Activated CD4-positive, alpha-beta T cell treated with anti-CD3 and anti-CD28 coated beads, Interleukin-2, amount 10 ng/mL, durations not matched to agents 24 days and 14 days (primary cell): ENCODE measurements at places on chromosomes 3 and 15. TPM values are rescaled to one million over a fixed set of nuclear protein-coding genes. Genes with fewer than 3 reads are reported as not detected.

- peak; percentile 53 for DNase-seq
- H3K27me3 ChIP-seq = peaks cover 2% of the 10 kb centered on the region
- peak overlapping the region; percentile 53 for H3K27ac ChIP-seq
- peak overlapping the region; percentile 65 for H3K4me3 ChIP-seq
These were observed 35.0 kb upstream of the PLCL2 start for GRCh38 chr3:16849795-16850194.

DNA sequence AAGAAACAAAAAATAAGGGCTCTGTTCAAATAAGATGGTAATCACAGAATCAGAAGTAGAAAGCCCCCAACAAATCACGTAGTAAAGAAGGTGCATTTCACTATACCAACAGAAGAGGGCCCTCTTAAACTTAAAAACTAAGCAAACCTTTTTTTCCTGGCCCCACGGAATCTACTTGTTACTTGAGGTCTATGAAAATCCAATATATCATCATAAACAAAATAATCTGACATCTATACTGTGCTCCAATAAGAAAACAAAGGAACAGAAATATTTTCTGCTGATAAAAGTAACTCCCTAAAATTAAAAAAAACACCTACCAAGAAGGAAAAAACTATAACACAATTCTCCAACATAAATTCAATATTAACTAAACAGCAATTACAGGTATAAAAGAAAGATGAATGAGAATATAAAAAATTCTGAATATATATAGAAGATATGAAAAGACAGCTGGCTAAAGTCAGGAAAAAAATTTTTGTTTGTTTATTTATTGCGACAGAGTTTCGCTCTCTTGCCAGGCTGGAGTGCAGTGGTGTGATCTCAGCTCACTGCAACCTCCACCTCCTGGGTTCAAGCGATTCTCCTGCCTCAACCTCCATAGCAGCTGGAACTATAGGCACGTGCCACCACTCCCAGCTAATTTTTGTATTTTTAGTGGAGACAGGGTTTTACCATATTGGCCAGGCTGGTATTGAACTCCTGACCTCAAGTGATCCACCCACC is 81.8 kb downstream of the CLASP2 start:
- no peak overlapping the region for H3K27ac ChIP-seq
- no peak overlapping the region for H3K4me3 ChIP-seq
- H3K4me1 ChIP-seq = peaks cover 2% of the 10 kb centered on the region
- H3K36me3 ChIP-seq = peaks cover 3% of the 10 kb centered on the region

- H3K4me1 ChIP-seq = no peaks in the 10 kb centered on the region
- H3K27ac ChIP-seq = no peak overlapping the region
- H3K4me3 ChIP-seq = no peak overlapping the region
- no peak for DNase-seq
These were observed 879.9 kb downstream of the TUSC7 start for GRCh38 chr3:117589454-117589853.

- H3K36me3 ChIP-seq = no peaks in the 10 kb centered on the region
- H3K4me3 ChIP-seq = no peak overlapping the region
- no peaks in the 10 kb centered on the region for H3K27me3 ChIP-seq
- peaks cover 1% of the 10 kb centered on the region for H3K4me1 ChIP-seq
- no peak overlapping the region for H3K27ac ChIP-seq
These were observed 424.1 kb downstream of the ZNF385D start for GRCh38 chr3:21326704-21327475.

GRCh38 chr15:36958606-36959005 is 141.7 kb downstream of the MEIS2 start:
- no peaks in the 10 kb centered on the region for H3K4me1 ChIP-seq
- H3K27ac ChIP-seq = no peak overlapping the region
- DNase-seq = no peak
- H3K27me3 ChIP-seq = no peaks in the 10 kb centered on the region
- no peak overlapping the region for H3K4me3 ChIP-seq
- H3K36me3 ChIP-seq = no peaks in the 10 kb centered on the region

DNA sequence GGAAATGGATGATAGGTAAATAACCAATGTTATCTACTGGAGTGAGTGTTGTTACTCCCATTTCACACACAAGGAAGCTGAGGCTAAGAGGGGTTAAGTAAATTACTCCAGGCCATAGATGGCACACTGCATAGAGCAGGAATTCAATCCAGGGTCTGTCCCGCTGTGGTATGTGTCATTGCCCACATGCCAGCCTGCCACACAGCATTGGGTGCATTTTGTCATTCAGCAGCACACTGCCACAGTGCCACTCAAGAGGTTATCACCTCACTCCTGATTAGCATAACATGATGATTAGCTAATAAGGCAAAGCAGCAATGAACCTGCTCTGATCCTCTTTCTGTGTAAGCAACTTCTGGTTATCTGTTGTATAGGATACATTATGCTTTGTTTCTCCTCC is 157.4 kb upstream of the CTNNB1 start:
- no peaks in the 10 kb centered on the region for H3K4me1 ChIP-seq
- H3K27me3 ChIP-seq = peaks cover 4% of the 10 kb centered on the region
- no peak overlapping the region for H3K27ac ChIP-seq
- no peak overlapping the region for H3K4me3 ChIP-seq

DNA sequence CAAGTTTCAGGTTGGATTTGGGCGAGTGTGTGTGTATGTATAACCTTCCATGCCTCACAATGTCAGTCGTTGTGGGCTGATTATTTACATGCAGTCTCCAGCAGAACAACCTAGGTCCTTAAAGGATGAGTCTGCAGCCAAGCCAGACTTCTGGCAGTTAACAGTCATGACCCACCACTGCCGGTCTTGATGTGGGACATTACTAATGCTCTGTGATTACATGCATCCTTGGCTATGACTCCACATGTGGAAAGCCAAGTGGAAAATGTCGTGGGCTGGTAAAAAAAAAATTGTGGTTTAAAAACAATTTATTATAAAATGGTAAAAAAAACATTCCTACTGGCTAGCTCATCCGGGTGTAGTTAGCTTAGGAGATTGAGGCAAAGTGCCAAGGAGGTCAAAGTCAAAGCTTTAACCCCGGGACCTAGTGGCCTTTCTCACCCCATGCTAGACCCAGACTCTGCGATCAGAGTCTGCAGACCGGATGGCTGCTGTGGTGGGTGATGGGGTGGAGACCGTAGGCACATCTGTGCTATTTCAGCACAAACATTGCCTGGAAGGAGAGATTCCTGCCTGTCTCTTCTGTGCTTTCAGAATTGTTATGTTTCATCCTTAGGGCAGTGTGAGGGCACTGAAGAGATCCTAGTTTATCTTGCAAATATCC is 6.8 kb downstream of the RARRES1 start:
- H3K27ac ChIP-seq = peak overlapping the region; percentile 70
- H3K4me1 ChIP-seq = peaks cover 42% of the 10 kb centered on the region
- peaks cover 10% of the 10 kb centered on the region for H3K36me3 ChIP-seq
- no peaks in the 10 kb centered on the region for H3K27me3 ChIP-seq
- H3K4me3 ChIP-seq = no peak overlapping the region

DNA sequence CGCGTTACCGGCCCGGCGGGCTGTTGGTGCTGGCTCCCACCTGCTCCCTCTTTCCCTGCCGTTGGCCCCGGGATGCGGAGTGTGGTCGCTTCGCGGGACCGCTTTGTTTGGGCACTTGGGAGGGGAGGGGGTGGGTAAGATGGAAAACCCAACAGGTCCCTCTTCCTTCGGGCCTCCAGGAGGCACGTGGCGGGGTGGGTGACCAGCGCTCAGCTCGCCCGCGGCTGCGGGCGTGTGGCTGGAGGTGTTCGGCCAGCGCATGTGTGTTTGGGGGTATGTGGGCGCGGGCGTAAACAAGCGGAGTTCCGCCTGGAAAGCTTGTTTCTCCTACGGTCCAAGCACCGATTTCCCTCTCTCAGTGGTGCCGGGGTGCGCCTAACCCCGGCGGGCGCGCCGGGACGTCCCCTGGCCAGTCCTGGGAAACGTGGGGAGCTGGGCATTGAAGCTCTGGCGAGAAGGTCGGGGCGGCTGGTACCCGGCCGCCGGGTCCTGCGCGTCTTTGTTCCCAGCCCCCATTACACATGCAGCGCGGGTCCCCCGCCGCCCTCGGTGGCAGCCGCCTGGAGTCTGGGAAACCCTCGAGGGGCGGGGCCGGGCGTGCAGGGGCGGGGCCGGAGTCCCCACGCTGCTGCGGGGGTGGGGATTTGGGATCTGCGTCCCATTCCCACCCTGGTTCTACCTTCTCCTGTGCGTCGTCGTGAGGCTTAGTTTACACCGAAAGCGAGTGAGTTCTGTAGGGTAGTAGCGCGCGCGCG is 1.4 kb downstream of the ACVR2B start:
- peak overlapping the region; percentile 99 for H3K4me3 ChIP-seq
- H3K27ac ChIP-seq = peak overlapping the region; percentile 92
- H3K4me1 ChIP-seq = peaks cover 19% of the 10 kb centered on the region

DNA sequence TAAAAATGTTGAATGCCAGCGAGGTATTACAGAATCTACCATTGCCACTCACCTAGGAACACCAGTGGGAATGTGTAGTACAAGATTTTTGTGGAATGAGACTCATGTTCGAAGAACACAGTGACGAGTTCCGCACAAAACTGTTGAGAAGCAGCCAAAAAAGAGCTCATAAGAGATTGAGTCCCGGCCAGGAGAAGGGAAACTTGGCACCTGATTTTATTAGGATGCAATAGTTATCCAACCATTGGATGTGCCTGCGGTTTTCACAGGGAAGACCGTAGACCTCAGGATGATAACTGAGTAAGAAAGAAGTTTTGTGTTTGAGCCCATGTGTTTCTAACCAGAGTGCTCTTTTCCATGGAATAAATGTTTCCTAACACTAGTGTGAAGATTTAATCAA is 88.9 kb downstream of the PTPRG start:
- no peaks in the 10 kb centered on the region for H3K27me3 ChIP-seq
- H3K36me3 ChIP-seq = no peaks in the 10 kb centered on the region
- DNase-seq = no peak

The CYP1A2 gene
- total RNA-seq = not detected in 2 replicates

The TMIE gene
- total RNA-seq = 0.19 TPM in 1 of 2 replicates, not detected in the other

The GOLGA6B gene
- total RNA-seq = not detected in 2 replicates

The CPNE9 gene
- 0.17 TPM in 1 of 2 replicates, not detected in the other for total RNA-seq

The SLC51B gene
- total RNA-seq = not detected in 2 replicates
